ENCODE measurements at places on chromosomes 3 and 15.

DNA sequence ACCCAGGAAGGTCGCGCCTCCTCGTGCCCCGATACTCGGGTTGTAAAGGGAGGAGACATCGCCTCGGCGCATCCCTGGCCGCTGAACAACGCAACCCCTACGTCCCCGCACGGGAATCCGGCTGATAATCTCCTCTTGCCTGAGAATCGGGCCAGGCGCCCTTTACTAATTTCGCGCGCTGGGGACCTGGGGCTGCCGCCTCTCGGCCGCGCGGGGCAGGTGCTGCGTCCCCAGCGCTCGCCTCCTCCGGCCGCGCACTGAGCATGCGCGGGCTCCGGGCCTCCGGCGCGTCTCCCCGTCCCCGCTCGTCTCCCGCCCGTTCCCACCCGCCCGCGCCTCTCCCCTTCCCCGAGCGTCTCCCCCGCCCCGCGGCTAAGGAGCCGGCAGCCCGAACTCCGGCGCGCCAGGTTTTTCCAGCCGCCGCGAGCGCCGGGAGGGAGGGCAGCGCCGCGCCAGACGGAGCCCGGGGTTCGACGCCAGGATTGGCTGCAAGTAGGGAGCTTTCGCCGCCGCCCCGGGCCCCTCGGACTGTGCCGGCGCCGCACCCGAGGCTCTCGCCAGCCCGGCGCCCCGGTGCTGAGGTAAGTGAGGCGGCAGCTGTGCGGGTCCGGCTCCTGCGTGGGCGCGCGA is at the start of gene CNTN4:
Gene CNTN4 (plus strand): TSS at position 469 of the 630 bp plus-strand sequence.
- DNase-seq: no peak

DNA sequence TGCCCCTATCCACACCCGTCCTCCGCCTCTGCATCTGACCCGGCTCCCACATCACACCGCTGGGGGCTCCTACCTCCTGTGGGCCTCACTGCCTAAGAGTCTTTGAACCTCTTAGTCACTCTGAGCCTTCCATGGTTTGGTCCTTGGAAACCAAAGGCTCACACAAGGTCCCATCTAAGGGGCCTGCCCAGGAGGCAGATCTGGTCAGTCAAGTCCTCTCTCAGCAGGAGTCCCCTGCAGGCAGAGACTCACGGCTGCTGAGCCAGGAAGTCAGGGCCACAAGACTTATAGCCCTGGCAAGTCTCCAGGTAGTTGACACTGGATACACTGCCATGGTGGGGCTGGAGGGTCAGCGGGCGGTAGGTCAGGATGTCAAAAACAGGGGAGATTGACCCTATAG is 31.2 kb upstream of the ALDH1L1 start:
- DNase-seq: no peak

DNA sequence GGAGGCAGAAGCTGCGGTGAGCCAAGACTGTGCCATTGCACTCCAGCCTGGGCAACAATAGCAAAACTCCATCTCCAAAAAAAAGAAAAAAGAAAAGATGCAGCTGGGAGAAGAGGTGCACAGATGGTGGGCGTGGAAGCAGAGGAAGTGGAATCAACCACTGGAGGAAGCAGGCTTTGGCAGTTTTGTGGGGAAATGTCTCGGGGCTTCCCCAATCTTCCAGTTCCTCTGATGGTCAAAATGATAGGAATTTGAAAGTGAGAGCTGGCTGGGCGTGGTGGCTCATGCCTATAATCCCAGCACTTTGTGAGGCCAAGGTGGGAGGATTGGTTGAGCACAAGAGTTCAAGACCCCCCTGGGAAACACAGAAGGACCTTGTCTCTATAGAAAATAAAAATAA is 48.1 kb upstream of the SMAD3 start:
- no peak for DNase-seq

DNA sequence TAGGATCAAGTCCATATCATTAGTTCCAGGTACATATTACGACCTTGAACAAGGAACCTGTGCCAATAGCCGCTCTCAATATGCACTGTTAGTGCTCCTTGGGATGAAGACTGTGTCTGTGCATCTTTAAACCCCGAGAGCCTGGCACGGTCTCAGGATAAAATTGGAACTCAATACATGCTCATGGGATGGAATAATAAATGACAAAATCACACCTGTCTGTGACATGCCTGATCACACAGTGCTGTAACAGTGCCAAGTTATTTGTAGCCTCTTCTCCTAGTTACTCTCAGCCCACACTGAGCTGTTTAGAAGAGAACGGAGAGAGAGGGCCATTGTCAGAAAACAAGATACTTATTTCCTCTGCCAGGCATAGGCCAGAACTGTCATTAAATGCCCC is 82.2 kb downstream of the SSR3 start:
- no peak for DNase-seq

Measured in adrenal gland (tissue), 19 donors.